ENCODE measurements at places on chromosomes 5 and 9. TPM values are rescaled to one million over a fixed set of nuclear protein-coding genes. Genes with fewer than 3 reads are reported as not detected.

Gene FST
- not detected for total RNA-seq

Gene GRIN1
- total RNA-seq = not detected

- no peak for DNase-seq
Observed at GRCh38 chr9:114538241-114538640, 33.0 kb upstream of the WHRN start.

GRCh38 chr5:103918668-103919367, 356.2 kb upstream of the NUDT12 start:
- no peak for DNase-seq

Gene ZNF462
- total RNA-seq = not detected

Gene CA9
- not detected for total RNA-seq

GRCh38 chr9:24652181-24652580, 106.5 kb upstream of the IZUMO3 start:
- DNase-seq = no peak

Measured in natural killer cell treated with Interleukin-12 subunit alpha and Interleukin-12 subunit beta and Interleukin-15 and Interleukin-18, amount 100 ng/mL, for 72 hours (primary cell).